ENCODE measurements at places on chromosomes 7 and 10. TPM values are rescaled to one million over a fixed set of nuclear protein-coding genes. Genes with fewer than 3 reads are reported as not detected.

C10orf62 gene
- not detected for total RNA-seq

CYP3A7 gene
- total RNA-seq = not detected

MOGAT3 gene
- not detected for total RNA-seq

GGCT gene
- total RNA-seq = 25.6 TPM

DNA sequence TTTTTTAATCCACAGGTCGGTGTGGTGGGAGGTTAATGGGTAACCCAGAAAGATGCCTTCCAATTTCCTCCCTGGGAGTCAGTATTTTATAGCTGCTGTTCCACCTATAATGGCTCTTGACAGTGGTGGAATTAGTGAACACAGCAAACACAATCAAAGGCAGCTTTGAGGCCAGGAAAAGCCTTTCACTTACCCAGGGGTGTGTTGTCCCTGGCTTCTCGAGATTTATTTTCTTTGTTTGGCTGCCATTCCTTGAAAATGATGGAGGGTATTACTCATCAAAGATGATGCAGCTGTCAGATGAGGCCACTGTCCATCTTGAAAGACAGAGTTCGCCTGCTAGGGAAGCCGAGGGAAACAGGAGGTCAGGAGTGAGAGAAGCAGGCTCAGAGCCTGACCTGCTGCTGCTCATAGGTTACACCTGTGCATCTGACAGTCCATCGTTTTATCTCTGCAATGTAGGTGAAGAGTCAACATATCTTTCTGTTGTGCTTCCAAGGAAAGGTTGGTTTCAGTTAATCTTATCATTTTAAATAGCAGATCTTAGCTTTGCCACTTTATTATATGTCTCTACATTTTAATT, 221.6 kb downstream of the XPNPEP1 start:
- H3K4me1 ChIP-seq = no peaks in the 10 kb centered on the region
- H3K36me3 ChIP-seq = no peaks in the 10 kb centered on the region

- H3K36me3 ChIP-seq = no peaks in the 10 kb centered on the region
- no peak for DNase-seq
- no peaks in the 10 kb centered on the region for H3K27me3 ChIP-seq
- H3K4me3 ChIP-seq = no peak overlapping the region
Observed at GRCh38 chr7:119596651-119597050, 676.3 kb upstream of the KCND2 start.

GRCh38 chr7:87147500-87147899, 4.8 kb upstream of the DMTF1 start:
- peaks cover 9% of the 10 kb centered on the region for H3K4me1 ChIP-seq
- H3K27ac ChIP-seq = no peak overlapping the region
- H3K4me3 ChIP-seq = no peak overlapping the region
- no peak for DNase-seq

DNA sequence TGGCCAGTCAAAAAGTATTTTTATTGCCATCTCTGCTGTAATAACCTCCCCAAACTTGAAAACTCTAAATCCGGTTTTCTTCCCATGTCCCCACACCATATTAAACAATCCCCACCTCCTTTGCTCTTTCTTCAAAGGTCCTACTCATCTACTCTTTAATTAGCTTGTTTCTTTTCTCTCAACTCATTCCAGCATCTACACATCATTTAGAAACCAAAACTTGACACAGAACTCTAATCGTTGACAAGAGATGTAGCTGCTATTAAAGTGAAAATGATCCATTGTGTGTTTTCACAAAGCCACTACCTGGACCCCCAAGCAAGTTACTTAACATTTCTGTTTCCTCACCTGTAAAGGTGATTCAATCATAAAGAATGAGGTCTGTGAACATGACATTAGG, 436.3 kb upstream of the NPVF start:
- no peak for DNase-seq
- H3K36me3 ChIP-seq = peaks cover 4% of the 10 kb centered on the region
- H3K27me3 ChIP-seq = no peaks in the 10 kb centered on the region
- no peak overlapping the region for H3K4me3 ChIP-seq

- no peak for DNase-seq
- H3K27me3 ChIP-seq = no peaks in the 10 kb centered on the region
- no peak overlapping the region for H3K4me3 ChIP-seq
- H3K4me1 ChIP-seq = peaks cover 11% of the 10 kb centered on the region
Observed at GRCh38 chr10:33428682-33429081, 94.2 kb upstream of the NRP1 start.

GRCh38 chr7:127380479-127380878, 12.0 kb downstream of the ZNF800 start:
- H3K4me3 ChIP-seq = no peak overlapping the region
- H3K27ac ChIP-seq = no peak overlapping the region
- H3K4me1 ChIP-seq = peaks cover 9% of the 10 kb centered on the region
- no peak for DNase-seq
- H3K27me3 ChIP-seq = no peaks in the 10 kb centered on the region

GRCh38 chr10:108348215-108348614, 1183.7 kb upstream of the SORCS1 start:
- no peak for DNase-seq
- no peaks in the 10 kb centered on the region for H3K4me1 ChIP-seq
- no peak overlapping the region for H3K4me3 ChIP-seq
- no peaks in the 10 kb centered on the region for H3K36me3 ChIP-seq
- H3K27ac ChIP-seq = no peak overlapping the region

DNA sequence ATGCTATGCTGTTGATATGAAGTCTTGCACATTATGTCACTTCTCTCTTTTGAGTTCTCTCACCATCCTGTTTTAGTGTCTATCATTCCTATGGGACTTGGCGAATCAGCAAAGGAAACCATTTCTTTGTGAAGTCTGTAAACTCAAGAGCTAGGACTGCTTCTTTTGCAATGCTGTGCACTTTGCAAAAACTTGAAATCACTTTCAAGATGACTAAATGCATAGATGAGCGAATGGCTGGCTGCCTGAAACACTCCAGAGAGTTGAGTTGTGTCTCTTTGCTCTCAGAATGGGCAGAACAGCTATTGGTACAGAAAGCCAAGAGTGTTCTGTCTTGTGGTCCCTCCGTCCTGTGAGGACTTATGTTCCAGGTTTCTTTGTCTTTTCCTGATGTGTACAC, 18.3 kb upstream of the ELMO1 start:
- no peak overlapping the region for H3K4me3 ChIP-seq
- peaks cover 10% of the 10 kb centered on the region for H3K27me3 ChIP-seq
- DNase-seq = no peak
- H3K36me3 ChIP-seq = peaks cover 1% of the 10 kb centered on the region

DNA sequence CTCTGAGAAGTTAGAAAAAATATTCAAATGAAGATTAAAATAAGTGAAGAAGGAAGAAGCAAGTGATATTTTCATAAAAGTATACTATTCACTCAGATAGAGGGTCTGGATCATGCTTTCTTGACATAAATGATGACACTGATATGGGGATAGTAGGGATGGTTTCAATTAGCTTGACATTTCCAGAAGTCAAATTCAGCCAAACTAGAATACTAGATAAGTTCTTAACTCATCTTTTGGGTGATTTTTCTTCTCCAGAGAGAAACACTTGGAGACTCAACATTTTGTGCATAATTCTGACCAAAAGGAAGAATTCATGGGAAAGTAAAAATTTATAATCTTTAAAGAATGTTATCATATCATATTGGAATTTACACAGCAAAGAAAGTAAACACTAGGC, 152.0 kb upstream of the LRGUK start:
- no peaks in the 10 kb centered on the region for H3K27me3 ChIP-seq
- DNase-seq = no peak
- H3K4me1 ChIP-seq = peaks cover 25% of the 10 kb centered on the region
- H3K27ac ChIP-seq = no peak overlapping the region
